CD8-positive, alpha-beta memory T cell (primary cell): ENCODE measurements at places on chromosomes 4 and X. TPM values are rescaled to one million over a fixed set of nuclear protein-coding genes. Genes with fewer than 3 reads are reported as not detected.
A peak's percentile ranks its signal among the peaks of the same experiment; 100 is the strongest.

DNA sequence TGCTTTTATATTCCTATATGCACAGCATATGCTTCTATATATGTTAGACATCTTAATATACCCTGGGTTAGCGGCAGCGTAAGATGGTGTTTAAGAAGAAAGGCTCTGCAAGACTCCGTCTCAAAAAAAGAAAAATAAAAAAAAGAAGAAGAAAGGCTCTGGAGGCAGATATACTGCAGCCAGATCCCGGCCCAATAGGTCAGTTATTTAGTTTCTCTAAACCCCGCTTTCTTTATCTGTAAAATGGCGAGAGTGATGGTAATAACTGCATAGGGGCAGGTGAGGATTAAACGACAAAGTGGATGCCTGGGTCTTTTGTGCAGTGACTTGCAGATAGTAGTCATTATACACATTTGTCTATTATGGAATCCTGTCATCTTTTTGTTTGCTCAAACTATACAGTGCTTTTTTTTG is 115.2 kb downstream of the NAA11 start:
- H3K4me1 ChIP-seq = no peaks in the 10 kb centered on the region
- H3K36me3 ChIP-seq = no peaks in the 10 kb centered on the region
- H3K4me3 ChIP-seq = no peak overlapping the region
- peak overlapping the region; percentile 78 for H3K27ac ChIP-seq

GRCh38 chrX:123603491-123603890 is 129.4 kb downstream of the THOC2 start:
- no peak overlapping the region for H3K27ac ChIP-seq
- H3K4me1 ChIP-seq = no peaks in the 10 kb centered on the region
- peaks cover 5% of the 10 kb centered on the region for H3K36me3 ChIP-seq

DNA sequence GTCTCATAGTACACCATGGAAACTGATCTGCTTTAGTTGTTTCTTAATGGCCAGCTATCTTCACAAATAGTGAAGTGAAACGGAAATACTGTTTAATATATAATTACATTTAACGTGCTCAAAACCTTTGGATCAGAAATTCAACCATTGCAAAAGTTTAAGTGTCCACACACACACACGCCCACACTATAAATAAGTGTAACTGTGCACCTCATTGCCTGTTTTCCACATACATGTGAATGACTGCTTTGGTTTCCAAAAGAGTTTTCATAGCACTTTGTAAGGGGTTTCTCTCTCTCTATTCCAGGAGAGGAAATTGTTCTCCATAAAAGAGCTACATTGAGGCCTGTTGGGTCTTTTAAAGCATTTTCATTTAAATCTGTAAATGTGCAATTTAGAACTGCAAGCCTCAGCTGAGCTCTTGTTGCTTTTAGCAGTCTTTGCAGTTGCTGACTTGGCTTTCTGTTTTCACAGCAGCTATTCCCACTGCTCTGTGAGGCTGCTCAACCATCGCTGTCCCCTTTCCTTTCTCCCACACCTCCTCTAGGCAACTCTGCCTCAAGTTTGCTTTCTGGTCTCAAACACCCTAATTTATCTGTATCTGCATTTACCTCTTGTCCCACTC is 94.5 kb downstream of the RAPGEF2 start:
- H3K4me1 ChIP-seq = no peaks in the 10 kb centered on the region
- no peak for DNase-seq
- no peaks in the 10 kb centered on the region for H3K27me3 ChIP-seq
- H3K36me3 ChIP-seq = no peaks in the 10 kb centered on the region
- no peak overlapping the region for H3K4me3 ChIP-seq

DNA sequence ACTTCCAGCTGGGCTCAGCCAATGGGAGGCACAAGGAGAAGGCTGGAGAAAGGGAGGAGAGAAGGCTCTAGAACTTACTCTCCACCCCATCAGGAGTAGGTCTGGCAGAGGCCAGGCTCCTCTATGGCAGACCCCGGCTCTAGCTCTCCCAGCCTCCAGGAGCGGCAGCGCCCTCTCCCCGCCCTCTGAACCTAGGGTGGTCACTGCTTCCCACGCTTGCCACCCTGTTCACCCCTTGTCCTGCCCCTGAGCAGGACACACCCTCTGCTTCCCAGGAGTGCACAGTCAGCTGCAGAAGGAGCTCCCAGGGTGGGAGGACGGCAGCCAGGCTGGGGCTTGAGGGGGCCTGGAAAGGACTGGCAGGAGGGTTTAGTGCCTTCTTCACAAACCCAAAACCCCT is 53.0 kb upstream of the CRMP1 start:
- no peak overlapping the region for H3K4me3 ChIP-seq

- H3K36me3 ChIP-seq = no peaks in the 10 kb centered on the region
- no peak overlapping the region for H3K27ac ChIP-seq
- no peak overlapping the region for H3K4me3 ChIP-seq
- no peaks in the 10 kb centered on the region for H3K27me3 ChIP-seq
- H3K4me1 ChIP-seq = peaks cover 12% of the 10 kb centered on the region
Measured at GRCh38 chr4:53012738-53013137, 150.6 kb downstream of the RASL11B start.

DNA sequence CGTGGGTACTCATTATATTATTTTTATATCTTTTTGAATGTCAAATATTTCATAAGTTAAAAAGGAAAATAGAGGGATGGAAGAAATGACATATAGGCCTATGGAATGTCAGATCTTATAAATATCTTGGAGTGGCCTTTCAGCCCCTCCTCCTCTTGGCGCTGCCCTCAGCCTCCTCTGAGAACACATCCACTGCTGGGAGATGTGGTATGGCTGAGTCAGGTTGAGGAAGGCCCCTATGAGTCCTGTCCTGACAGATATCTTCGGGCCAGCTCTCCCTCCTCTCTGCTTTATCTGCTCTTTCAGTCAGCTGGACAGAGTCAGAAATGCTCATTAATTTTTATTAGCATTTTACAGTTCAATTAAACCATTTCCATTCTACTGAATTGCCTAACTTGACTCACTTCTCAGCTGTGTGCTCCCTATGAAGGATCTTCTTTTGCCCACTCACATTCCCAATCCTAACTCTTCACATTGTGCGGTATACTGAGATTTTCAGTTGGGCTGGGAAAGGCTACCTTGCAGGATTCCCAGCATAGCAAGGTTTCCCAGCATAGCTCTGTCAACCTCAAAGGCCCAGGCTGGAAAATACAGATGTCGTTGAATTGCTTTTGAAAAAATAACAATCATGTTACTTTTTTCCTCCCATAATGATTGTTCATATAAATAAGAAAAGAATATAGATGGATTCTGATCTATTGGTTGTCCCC is 128.0 kb downstream of the ARHGEF9 start:
- H3K36me3 ChIP-seq = no peaks in the 10 kb centered on the region
- DNase-seq = no peak
- no peak overlapping the region for H3K4me3 ChIP-seq
- H3K27me3 ChIP-seq = no peaks in the 10 kb centered on the region
- no peaks in the 10 kb centered on the region for H3K4me1 ChIP-seq

- H3K36me3 ChIP-seq = no peaks in the 10 kb centered on the region
- H3K27me3 ChIP-seq = no peaks in the 10 kb centered on the region
- H3K4me1 ChIP-seq = no peaks in the 10 kb centered on the region
- no peak for DNase-seq
- no peak overlapping the region for H3K27ac ChIP-seq
Measured at GRCh38 chr4:89136525-89136924, 25.2 kb downstream of the TIGD2 start.

GRCh38 chr4:121041307-121042090 is 30.8 kb downstream of the NDNF start:
- peaks cover 11% of the 10 kb centered on the region for H3K4me1 ChIP-seq
- DNase-seq = no peak
- H3K36me3 ChIP-seq = no peaks in the 10 kb centered on the region
- no peaks in the 10 kb centered on the region for H3K27me3 ChIP-seq
- no peak overlapping the region for H3K4me3 ChIP-seq

DNA sequence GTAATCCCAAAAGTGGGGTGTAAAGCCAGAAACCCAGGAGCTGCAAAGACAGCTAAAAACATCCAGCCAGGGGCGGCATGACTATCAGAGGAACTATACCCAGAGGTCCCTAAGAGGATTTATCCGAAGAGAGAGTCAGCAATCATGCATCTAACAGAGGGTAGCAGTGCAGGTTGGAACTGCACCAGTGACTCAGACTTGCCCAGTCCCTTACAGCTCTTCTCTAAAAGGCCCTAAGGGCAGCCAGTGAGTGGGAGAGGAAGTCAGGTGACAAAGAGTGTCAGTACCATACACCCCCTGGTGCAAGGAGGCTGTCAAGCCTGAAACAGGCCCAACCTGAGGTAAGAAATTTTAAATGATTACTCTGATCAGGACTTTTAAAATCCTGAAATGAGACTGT is 88.1 kb downstream of the CAMK2D start:
- H3K36me3 ChIP-seq = no peaks in the 10 kb centered on the region
- no peaks in the 10 kb centered on the region for H3K27me3 ChIP-seq
- DNase-seq = no peak
- H3K4me3 ChIP-seq = no peak overlapping the region

GRCh38 chr4:68077737-68078136 is 51.9 kb downstream of the TMPRSS11F start:
- H3K27me3 ChIP-seq = no peaks in the 10 kb centered on the region
- DNase-seq = no peak
- H3K4me3 ChIP-seq = no peak overlapping the region
- H3K36me3 ChIP-seq = no peaks in the 10 kb centered on the region
- no peaks in the 10 kb centered on the region for H3K4me1 ChIP-seq
- H3K27ac ChIP-seq = no peak overlapping the region

GRCh38 chr4:104420766-104421165 is 73.9 kb downstream of the CXXC4 start:
- no peaks in the 10 kb centered on the region for H3K36me3 ChIP-seq
- no peak overlapping the region for H3K4me3 ChIP-seq
- DNase-seq = no peak
- no peaks in the 10 kb centered on the region for H3K27me3 ChIP-seq
- H3K4me1 ChIP-seq = no peaks in the 10 kb centered on the region

DNA sequence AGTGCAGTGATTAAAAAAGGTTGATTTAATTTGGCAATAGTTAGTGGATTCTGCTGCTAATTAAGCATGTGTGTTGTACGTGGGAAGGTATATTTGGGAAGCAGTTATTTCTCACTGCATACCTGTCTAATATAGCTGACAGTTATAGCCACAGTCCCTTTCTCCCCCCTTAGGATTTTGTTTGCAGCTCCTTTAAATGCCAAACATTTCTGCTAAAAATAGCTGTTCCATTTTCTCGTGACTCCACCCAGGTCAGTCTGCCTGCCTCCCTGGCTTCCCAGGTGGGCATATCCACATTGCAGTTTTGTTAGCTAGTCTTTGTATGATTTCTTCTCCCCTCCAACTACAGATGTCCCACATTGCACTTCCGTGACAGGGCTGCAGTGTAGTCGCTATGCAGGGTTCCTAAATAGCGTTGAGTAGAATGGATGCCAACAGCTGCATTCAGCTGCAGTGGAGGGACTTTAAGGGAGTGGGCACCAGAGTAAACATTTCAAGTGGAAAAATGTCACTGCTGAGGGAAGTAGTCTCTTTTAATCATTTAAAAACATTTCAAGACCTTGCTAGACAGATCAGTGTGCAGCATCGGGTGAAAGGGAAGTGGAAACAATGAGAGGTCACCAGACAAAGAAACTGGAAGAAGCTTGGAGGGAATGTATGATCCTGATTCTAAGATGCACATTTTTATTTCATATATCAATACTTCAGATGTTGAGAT is 326.3 kb downstream of the RAPGEF2 start:
- no peaks in the 10 kb centered on the region for H3K4me1 ChIP-seq
- no peak for DNase-seq
- H3K27ac ChIP-seq = no peak overlapping the region
- no peaks in the 10 kb centered on the region for H3K27me3 ChIP-seq
- H3K4me3 ChIP-seq = no peak overlapping the region

GRCh38 chrX:123830309-123830708 is 29.5 kb upstream of the XIAP start:
- H3K4me1 ChIP-seq = no peaks in the 10 kb centered on the region
- H3K27me3 ChIP-seq = no peaks in the 10 kb centered on the region
- no peak overlapping the region for H3K27ac ChIP-seq
- no peaks in the 10 kb centered on the region for H3K36me3 ChIP-seq
- no peak overlapping the region for H3K4me3 ChIP-seq
- no peak for DNase-seq

DNA sequence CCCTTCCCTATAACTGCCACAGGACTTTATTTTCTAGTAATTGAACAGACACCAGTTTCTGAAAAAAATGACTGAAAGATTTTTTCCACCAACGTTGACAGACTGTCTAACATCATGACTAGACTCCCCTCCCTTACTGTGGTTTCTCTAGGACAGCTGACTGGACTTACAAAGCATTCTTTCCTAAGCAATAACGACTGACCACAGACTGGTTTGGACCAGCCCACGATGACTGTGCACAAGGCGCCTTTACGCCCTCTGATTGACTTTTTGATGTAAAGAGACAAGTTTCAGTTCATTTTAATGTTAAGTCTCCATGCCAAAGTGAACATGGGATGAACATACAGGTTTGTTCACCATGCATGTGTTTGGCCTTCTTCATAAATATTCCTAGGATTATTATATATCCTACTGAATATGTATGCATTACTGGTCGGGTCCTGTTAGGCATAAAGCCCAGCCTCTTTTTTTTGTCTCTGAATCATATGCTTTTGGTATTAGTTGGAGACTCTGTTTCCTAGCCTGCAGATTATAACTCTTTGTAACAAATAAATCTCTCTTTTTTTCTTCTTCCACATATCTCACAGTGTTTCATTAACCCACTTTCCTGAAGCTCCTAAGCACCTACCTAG is 50.5 kb upstream of the UGT2B4 start:
- H3K4me3 ChIP-seq = no peak overlapping the region
- no peak overlapping the region for H3K27ac ChIP-seq
- no peaks in the 10 kb centered on the region for H3K36me3 ChIP-seq

DNA sequence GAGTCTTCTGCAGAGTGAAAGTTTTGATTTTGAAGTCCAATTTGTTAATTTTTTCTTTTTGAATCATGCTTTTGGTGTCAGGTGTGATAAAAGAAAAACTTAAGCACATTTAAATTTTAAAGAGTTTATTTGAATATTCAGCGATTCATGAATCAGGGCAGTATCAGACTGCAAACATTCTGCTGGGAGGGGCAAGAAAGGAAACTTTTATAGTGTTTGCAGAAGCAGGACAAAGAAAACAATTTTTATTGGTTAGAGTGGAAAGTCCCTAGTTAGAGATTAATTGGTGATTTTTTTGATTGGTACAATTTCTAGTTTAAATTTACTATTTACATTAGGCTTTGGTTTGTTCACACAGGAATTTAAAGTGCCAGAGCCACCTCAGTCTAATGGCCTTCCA is 1.5 kb upstream of the DIPK2B start:
- no peak overlapping the region for H3K27ac ChIP-seq
- H3K4me1 ChIP-seq = no peaks in the 10 kb centered on the region
- H3K36me3 ChIP-seq = no peaks in the 10 kb centered on the region
- DNase-seq = no peak
- H3K4me3 ChIP-seq = no peak overlapping the region
- no peaks in the 10 kb centered on the region for H3K27me3 ChIP-seq

TRO gene
- 3.4 TPM for total RNA-seq

EDA gene
- 0.57 TPM for total RNA-seq

FAM47B gene
- not detected for total RNA-seq

PNMA5 gene
- total RNA-seq = not detected

C4orf50 gene
- total RNA-seq = 0.24 TPM

ZIC3 gene
- total RNA-seq = not detected

GNL3L gene
- 92.1 TPM for total RNA-seq

ADGRL3 gene
- not detected for total RNA-seq

RBMXL3 gene
- not detected for total RNA-seq

PAGE5 gene
- total RNA-seq = 1.1 TPM

PRR27 gene
- not detected for total RNA-seq

CDS1 gene
- 0.20 TPM for total RNA-seq

PRRG3 gene
- not detected for total RNA-seq
